ENCODE measurements at places on chromosomes 7 and 10.

DNA sequence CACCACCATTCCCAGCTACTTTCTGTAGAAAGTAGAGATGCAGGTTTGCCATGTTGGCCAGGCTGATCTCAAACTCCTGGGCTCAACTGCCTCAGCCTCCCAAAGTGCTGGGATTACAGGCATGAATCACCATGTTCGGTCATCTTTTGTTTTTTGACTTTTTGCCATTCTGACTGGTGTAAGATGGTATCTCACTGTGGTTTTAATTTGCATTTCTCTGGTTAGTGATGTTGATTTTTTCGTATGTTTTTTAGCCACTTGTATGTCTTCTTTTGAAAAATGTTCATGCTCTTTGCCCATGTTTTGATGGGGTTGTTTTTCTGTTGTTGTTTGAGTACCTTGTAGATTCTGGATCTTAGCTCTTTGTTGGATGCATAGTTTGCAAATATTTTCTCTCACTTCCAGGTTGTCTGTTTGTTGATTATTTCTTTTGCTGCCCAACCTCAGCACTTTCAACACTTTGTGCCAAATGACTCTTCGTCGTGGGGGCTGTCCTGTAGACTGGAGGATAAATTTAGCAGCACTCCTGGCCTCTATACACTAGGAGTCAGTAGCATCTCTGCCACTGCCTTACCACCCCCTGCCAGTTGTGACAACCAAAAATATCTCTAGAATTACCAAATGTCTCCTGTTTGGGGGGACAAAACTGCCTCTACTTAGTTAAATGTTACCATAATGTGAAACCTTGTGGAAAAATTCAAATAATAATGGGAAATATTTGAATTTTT lies 6.5 kb upstream of the CPED1 start:
- DNase-seq: no peak

DNA sequence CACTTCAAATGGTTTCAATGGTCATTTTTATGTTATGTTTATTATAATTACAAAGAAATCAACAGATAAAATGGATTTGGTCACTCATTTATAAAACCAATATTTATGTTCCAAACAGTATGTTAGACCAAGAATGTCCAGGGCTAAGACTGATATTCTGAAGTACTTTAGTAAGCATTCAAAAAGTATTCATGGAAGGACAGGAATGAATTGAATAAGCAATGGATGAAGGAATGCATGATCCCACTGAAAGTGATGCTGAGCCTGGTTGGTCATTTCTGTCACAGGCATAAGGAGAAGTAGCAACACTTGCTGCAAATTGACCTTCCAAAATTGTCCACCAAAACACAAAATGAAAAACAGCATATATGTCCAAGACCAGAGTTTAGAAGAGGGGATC lies 189.0 kb upstream of the CELF2 start:
- no peak for DNase-seq

DNA sequence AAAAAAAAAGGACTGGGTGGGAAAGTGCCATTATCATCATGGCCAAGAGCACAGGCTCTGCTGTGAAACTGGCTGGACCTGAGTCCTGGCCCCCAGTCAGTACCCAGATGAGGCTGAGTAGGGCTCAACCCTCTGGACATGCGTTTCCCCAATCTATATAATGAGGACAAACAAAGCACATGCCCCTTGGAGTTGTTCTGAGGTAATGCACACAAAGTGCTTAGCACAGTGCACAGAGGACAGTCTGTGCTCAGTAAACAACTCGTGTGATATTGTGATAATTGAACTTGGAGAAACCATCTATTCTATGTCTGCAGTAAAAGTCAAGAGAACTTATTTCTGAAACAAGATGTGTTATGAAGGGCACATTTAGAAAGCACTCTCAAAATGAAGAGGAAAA lies 138.8 kb downstream of the KCNMA1 start:
- DNase-seq: no peak

DNA sequence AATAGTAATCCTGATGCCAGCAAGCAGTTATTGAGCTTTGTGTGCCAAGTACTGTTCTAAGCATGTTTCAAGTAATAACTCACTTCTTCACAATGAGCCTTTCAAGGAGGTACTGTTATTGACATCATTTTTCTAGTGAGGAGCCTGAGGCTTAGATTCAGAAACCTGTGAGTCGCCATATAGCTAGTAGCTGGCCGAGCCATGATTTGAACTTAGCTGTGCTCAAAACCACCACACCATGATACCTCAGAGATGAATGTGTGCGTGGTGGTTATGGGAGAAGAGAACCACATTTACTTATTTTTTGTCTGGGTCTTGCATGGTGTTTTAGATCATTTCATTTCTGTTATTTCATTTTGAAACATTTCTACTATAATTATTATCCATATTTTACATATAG lies 578.9 kb downstream of the AUTS2 start:
- no peak for DNase-seq

- DNase-seq: no peak
Measured at GRCh38 chr7:1632916-1633785, 36.9 kb upstream of the ELFN1 start.

GRCh38 chr7:78191475-78192079 lies 393.0 kb downstream of the PHTF2 start:
- DNase-seq: no peak

DNA sequence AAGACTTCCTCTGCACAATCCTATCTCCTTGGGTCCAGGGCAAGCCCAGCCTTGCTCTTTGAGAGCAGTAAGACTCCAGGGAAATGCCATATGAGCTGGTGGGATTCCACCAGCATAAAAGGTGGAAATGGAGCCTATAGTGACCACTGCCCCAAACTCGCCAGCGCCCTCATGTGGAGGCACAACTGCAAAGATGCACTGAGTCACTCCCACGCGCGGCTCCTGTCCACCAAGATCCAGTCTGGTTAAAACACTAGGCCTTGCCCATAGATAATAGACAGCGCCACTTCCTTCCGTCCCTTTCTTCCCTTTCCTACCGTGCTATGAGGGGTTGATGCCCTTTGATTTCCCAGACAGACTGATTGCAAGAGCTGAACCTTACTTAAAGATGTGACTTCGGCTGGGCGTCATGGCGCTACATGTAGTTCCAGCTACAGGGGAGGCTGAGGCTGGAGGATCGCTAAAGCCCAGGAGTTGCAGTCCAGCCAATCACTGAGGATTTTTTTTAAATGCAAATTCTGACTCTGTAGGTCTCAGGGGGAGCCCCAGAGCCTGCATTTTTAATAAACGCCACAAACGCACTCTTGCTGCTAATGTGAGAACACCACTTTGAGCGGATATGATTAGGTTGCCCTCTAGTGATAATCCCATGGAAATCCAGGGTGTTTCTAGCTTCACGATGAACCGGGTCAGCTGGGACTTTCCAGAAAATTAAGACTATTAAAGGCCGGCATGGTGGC lies 136.5 kb downstream of the EPC1 start:
- no peak for DNase-seq

DNA sequence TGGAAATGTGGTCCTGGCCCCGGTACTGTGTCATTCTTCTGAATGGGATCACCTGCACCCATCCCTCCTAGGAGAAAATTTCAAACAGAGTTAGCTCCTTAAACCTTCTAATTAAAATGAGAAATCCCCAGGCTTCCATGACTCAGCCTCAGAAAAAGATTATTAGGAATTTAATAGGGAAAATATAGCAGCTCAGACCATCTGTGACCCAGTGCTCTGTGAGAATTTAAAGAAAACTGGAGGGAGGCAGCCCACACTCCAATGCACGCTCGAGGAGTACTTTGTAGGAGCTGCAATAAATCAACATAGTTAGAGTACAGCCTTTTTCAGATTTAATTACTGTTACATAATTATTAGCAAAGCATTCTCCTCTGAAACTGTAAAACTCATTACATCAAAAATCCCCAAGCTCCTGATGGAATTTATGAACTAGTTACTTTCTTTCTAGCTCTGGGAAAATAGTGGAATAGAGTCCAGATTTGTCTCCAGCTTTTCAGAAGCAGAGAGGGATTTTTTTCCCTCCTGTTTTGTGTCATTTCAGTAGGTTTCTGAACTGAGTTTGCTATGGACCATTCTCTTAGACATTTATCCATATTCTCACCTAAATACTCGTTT lies 30.1 kb downstream of the NEUROD6 start:
- DNase-seq: no peak

GRCh38 chr7:29987083-29987482 lies 2.5 kb downstream of the SCRN1 start:
- no peak for DNase-seq

- DNase-seq: no peak
Measured at GRCh38 chr10:129004398-129004797, 462.6 kb upstream of the MGMT start.

GRCh38 chr10:129863201-129863663 lies 100.8 kb downstream of the EBF3 start:
- no peak for DNase-seq

GRCh38 chr10:45425621-45426563 lies 51.9 kb downstream of the ALOX5 start:
- DNase-seq: no peak

DNA sequence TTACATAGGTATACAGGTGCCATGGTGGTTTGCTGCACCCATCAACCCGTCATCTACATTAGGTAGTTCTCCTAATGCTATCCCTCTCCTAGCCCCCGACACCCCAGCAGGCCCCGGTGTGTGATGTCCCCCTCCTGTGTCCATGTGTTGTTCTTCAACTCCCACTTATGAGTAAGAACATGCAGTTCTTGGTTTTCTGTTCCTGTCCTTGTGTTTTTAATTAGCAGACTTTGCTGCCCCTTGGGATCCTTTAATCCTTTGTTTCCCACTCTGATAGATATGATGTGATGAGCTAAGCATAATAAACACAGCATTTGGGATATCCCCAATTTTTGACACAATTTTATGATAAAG lies 71.1 kb upstream of the PALS2 start:
- no peak for DNase-seq

DNA sequence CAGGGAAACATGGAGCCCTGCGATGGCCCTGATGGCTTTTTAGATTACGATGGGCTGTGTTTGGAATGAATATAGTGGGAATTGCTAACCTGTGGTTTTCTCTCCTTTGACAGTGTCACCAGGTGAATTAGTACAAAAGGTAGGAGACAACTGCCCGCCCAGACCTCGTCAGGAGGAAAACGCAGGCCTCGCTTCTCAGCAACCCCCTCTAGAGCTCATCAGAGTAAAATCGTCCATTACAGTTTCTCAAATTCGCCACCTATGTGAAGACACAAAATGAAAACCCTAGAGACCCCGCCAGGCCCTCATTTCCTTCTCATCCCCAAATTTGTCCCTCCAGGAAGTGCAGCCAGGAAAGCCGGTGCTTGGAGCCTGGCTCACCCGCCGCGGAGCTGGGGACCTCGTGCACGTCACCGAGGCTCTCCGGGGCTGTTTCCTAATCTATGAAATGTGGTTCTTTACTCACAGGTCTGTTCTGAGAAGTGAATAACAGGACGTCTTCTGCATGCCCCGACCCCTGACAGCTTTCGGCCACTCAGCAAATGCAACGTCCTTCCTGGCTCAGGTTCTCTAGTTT lies 143.7 kb downstream of the VIPR2 start:
- DNase-seq: no peak

DNA sequence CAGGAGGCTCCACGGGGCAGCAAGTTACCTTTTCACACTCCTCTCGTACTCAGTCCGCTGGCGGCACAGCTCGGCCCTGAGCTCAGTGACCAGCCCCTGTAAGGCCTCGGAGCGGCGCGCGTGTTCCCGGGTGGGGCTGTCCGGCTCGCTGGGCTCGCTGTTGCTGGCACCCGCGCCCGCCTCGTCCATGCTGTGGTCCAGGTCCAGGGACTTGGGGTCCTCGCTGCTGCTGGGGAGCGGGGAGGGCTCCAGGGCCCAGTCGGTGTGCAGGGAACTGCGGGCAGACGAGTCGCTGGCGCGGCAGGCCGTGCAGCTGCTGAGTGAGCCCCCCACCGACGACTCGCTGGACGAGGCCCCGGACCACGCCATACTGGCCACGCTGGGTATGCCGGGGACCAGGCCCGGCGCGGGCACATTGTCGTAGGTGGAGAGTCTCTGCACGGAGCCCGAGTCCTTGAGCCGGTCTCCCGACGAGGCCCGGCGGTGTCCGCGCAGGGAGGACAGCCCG lies 143.8 kb downstream of the MAPK8 start:
- DNase-seq: no peak

DNA sequence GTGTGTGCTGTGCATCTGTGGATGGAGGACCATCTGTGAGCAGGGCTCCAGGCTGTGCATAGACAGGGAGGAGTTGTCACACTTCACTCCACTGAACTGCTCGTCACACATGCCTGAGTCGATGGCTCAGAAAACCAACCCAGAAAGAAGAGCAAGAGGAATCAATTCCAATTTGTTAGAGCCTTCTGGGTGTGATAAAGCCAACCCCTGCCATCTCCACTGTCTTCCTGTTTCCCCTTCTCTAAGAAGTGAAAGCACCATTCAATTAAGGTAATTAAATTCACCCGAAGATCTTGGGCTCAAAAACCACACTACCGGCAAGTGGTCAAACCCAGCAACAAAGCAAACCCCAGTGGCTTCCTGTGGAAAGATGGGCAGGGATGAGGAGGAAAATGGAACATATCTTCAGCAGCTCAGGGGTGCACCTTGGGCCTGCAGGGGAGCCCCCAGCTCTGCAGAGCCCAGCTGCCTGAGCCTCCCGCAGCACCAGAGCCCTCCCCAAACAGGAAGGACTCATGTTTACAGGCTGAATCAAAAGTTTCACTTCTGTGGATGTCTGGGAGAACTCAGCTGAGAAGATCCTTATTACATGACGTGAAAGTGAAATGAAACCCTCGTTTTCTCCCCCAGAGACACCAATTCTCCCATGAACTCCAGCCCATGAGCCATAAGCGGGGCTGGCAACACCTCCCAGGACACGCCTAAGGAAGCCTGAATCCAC lies 10.9 kb downstream of the C10orf71 start:
- DNase-seq: peak; percentile 27

- DNase-seq: no peak
Measured at GRCh38 chr10:96270571-96270970, 798 bp downstream of the BLNK start.

DNA sequence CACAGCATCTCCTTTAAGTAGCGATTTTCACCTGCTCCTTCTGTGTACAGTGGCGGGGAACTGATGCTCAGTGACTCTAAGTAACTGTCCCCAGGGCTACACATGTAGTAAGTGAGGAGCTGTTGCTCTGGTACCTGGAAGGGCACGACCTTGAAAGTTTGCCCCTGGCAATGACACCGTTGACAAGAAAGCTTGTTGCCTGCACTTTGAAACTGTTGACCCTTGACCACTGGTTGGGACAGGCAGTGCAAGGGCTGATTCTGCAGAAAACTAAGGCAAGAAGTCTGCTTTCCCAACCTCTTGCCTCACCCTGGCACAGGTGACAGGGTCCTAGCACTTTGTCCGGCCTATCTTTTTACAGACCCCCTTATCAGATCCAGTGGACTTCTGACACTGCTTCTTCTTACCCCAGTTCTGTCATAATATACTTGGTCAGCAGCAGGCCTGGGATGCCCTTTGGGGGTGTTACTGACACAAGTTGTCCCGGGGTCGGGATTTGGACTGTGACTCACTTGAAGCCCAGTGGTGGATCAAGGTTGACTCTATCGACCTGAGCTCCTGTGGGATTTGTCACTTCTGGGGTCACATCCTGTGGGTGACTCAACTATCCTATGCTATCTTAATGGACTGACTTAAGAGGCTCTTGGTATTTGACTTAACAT lies 5.8 kb downstream of the ACSL5 start:
- no peak for DNase-seq

- DNase-seq: no peak
Measured at GRCh38 chr7:3245721-3246120, 55.3 kb upstream of the SDK1 start.

GRCh38 chr10:116848032-116848943 lies 1.0 kb upstream of the ENO4 start:
- peak; percentile 42 for DNase-seq

Measured in CD4-positive, alpha-beta T cell treated with Interleukin-17A for 1 hour (primary cell).